ENCODE measurements at places on chromosomes 16 and 17.

- DNase-seq, result no peak
Measured at GRCh38 chr16:81469710-81470535, 25.3 kb downstream of the CMIP start.

DNA sequence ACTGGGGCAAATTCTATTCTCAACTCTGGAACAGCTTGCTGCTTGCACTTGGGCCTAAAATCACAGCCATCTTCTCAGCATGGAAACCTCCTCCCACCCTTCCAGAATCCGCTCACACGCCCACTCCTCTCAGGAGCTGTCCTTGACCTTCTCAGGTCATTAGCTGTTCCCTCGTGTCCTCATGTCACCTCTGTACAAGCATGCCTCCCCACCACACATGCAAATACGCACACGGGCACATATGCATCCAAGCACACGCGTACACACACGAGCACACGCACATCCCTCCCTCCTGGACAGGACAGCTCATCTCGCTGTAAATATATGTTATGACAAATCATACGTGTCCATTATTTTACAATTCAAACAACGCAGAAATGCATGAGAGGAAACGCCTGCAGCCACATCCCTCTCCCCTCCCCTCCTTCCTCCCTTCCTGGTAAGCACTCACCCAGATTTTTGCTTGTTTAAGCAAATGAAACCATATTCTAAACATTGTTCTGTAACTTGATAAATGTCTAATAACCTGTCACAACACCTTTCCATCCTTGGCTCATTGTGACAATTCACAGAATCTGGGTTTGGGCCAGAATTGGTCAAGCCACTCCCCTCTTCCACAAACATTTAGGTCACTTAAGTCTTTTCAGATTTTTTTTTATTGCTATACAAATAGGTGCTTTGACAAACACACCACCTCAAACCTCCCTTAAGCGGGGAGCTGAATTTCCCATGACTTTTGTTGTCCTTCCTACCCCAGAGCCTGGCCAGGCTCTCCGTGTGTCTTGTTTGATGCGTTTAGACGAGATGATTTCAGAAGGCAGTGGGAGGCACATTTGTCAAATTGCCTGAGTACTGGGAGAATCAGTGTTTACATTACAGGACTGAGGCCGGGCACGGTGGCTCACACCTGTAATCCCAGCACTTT lies 41.7 kb downstream of the DNAH17 start:
- no peak for DNase-seq

- DNase-seq, result peak; percentile 43
Measured at GRCh38 chr16:75282466-75283281, 31.2 kb upstream of the BCAR1 start.

DNA sequence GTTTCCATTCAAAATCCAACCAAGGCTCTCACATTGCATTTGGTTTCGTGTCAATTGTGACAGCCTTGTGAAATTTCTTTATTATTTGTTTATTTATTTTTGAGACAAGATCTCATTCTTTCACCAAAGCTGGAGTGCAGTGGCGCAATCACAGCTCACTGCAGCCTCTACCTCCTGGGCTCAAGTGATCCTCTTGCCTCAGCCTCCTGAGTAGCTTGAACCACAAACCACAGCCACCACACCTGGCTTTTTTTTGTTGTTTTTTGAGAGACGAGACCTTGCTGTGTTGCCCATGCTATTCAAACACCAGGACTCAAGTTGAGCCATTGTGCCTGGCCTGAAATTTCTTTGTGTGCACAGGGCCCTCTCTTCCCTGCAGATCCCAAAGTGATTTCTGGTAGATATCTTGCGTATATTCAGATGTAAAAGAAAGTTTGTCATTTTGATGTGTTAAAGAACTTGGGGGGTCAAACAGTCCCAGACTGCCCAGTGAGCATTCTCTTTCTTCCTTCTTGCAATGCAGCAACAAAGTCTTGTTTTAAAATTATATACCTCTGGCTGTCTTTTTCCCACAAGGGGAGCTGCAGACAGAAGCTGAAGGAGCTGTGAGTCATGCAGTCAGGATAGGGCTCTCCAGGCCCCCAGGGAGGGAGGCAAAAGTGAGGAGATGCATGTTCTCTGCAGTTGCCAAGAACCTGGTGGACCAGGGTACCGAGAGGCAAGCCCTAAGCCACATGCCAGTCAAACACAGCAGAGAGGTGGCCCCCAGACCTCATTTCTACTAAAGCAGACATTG lies 15.5 kb upstream of the USP22 start:
- DNase-seq, result no peak

DNA sequence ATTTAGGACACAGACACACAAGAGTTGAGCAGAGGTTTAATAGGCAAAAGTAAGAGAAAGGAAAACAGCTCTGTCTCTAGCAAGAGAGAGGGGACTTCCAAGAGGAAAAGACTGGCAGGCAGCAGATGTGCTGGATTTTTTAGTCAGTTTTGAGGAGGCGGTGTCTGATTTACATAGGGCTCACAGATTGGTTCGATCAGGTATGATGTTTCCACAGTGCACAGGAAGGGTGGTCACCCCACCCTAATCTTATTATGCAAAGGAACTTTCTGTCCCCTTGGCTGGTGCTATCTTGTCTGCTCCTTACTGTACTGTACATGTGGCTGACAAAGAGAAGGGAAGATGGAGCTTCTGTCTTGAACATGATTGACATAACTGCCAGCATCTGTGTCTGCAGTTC lies 25.3 kb downstream of the BFAR start:
- peak; percentile 41 for DNase-seq

- DNase-seq, result no peak
Measured at GRCh38 chr17:49975531-49975930, 6.5 kb downstream of the DLX4 start.

DNA sequence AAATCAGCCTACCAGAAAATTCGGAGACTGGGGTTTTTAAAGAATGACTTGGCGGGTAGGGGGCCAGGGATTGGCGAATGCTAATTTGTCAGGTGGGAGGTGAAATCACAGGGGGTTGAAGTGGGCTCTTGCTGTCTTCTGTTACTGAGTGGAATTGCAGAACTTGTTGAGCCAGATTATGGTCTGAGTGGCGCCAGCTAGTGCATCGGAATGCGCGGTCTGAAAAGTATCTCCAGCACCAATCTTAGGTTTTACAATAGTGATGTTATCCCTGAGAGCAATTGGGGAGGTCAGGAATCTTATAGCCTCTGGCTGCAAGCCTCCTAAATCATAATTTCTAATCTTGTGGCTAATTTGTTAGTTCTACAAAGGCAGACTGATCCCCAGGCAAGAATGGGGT lies 762 bp upstream of the RBL2 start:
- no peak for DNase-seq

- DNase-seq, result no peak
Measured at GRCh38 chr17:4214157-4214556, 49.6 kb downstream of the ANKFY1 start.

DNA sequence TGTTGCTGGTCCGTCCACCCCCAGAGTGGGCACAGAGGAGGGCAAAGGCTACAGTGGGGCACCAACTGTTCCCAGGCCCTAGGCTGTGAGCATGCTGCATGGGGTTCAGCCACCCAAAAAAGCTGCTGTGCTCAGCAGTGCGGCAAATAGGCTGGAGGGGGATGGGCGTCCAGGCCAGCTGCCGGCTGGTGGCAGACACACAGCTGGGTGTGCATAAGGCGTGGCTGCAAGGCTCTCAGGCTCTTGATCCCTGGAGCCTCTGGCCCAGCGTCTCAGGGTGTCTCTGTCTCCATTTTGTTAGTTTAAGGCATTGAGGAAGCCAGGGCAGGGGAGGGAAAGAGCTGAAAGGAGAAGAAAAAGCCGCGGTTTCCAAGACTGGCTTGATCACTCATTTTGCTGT lies 8.8 kb downstream of the RPL19 start:
- DNase-seq, result no peak

GRCh38 chr17:50626037-50626574 lies 8.6 kb upstream of the ABCC3 start:
- DNase-seq, result peak; percentile 75

- DNase-seq, result no peak
Measured at GRCh38 chr17:73802871-73803270, 158.6 kb upstream of the SDK2 start.

- DNase-seq, result no peak
Measured at GRCh38 chr17:69928611-69929010, 146.4 kb upstream of the KCNJ16 start.

DNA sequence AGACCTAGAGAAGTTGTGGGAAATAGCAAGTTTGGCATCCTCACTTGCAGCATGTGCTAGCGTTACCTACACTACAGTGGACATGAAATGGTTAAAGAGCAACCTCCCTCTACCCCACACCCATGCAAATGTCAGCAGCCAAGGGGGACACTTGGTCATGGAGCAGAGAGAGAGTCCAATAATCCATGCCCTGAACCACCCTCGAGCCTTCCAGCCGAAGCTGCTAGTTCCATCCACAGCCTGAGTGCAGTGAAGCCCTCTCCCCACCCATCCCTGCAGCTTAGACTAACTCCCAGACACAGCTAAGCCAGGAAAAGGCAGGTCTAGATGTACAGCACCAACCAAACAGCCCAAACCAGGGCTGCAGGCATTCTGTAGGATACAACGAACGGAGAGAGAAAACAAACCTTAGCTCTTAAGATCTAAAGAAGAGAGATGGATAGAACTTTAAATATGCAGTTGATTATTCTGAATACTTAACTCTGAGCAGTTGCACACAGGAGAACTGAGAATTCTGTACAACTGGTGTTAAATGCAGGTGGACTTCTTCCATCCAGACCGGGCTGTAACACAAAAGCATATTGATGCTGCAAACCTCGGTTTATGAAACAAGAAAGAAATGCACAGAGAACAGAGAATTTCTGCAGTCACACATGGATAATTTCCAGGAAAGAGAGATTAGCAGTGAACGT lies 93.8 kb downstream of the SALL1 start:
- no peak for DNase-seq

All from D721Med (cell line).